Occipital lobe (tissue), 3 donors: ENCODE measurements at places on chromosomes 13 and 19. TPM values are rescaled to one million over a fixed set of nuclear protein-coding genes. Genes with fewer than 3 reads are reported as not detected.

DNA sequence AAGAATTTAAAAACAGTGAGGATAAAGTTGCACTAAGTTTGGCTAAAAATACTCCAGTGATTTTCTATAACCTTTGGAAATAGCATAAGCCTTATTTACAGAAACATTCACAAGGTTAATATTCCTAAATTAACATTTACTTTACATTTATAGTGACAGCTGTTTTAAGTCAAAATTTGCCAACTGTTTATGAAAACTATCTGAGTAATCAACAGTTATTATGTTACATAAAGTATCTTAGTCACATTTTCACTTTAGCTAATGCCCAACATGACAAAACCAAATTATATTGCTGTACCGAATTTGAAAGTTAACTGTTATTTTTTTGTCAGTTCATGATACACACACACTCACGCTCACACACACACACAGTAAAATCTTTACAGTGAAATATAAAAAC, 1.2 kb downstream of the TNFRSF19 start:
- DNase-seq, result no peak

GRCh38 chr13:79541426-79542049, 60.6 kb downstream of the NDFIP2 start:
- DNase-seq, result no peak

GRCh38 chr13:37648609-37649008, 50.0 kb upstream of the POSTN start:
- DNase-seq, result no peak

DNA sequence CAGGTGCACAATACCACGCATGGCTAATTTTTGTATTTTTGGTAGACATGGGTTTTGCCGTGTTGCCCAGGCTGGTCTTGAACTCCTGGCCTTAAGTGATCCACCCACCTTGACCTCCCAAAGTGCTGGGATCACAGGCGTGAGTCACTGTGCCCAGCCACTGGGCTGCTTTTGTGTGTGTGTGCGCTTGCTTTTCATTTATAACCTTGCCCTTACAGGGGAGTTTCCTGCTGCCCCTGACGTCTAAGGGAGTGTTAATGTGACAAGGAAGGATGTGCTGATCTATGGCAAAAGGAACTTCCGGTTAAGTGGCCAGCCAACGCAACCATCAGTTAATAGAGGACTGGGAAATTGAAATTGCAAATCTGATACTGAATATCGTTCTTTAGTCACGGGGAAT, 57.7 kb downstream of the ING1 start:
- no peak for DNase-seq

- DNase-seq, result no peak
Observed at GRCh38 chr13:79973533-79973963, 367.4 kb downstream of the SPRY2 start.

DNA sequence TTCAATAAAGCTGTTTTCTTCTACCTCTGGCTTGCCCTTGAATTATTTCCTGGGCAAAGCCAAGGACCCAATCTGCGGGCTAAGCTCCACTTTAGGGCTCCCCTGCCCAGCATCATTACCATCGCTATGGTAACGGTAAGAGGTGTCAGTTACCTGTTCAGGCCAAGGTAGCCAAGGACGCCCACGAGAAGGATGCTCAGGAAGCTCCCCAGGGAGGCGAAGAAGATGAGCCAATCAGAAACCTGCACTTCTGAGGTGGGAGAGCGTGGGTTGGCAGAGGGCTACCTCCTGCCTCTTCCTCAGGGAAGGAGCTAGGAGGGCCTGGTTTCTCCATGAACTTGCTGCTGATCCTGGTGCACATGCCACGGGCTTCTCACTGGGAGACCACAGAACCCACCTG, 24.7 kb downstream of the IL12RB1 start:
- DNase-seq, result no peak

- peak; percentile 18 for DNase-seq
Observed at GRCh38 chr13:26062853-26063444, 11.1 kb upstream of the SHISA2 start.

DNA sequence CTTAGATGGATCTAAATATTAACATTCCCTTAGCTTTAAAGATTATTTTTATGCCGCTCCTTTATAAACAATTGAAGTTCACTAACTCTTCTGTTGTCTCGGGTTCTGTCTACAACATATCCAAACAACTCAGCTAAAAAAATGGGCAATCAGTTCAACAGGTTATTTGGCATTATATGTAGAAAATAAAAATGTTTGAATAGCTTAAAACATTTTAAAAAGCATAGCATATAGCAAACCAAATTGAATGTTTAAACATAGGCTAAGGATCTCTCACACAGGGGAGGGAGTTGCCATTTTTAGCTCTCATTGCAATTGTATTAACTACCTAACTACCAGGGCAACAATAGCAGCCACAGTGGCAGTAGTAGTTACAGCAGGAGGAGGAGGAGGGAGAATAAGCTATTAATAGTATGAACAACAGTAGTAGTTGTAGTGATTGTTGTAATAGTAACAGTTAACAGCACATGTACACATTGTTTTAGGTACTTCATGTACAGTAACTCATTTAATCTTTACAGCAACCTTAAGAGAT, 404.2 kb downstream of the KCNRG start:
- no peak for DNase-seq

DNA sequence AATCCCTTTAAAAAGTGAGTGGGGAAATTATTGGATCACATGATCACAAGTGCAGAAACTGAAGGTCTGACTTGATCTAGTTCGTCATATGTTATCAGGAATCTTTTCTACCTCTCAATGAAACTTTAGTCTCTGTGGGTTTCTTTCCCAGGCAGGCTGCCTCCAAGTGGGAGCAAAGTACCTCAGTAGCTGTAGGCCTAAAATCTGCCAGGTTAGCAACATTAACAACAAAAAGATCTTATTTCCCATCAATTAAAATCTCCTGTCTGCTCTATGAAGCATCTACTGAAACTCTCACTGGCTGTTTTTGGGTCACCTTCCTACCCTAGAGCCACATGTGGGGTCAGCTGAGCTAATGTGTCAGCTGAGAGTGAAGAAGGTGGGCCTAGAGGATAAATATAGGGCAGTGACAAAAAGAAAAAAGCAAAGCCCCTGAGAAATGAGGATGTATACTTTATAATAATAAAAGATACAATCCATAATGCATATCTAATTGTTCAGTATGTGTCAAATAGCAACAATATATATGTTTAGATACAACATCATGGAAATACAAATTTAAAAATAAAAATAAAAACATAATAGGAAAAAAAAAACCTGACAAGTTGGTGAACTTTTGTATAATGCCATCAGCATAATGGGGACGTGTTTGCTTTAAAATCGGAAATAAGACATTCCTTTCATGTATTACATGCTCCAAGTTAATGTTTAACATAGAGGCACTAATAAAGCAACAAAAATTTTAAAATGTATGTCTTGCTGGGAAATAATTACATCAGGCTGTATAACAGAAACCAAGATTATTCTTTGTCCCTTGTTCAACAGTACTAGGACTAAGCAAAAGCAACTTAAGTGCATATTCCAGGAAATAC, 141.1 kb downstream of the GPC5 start:
- no peak for DNase-seq

DNA sequence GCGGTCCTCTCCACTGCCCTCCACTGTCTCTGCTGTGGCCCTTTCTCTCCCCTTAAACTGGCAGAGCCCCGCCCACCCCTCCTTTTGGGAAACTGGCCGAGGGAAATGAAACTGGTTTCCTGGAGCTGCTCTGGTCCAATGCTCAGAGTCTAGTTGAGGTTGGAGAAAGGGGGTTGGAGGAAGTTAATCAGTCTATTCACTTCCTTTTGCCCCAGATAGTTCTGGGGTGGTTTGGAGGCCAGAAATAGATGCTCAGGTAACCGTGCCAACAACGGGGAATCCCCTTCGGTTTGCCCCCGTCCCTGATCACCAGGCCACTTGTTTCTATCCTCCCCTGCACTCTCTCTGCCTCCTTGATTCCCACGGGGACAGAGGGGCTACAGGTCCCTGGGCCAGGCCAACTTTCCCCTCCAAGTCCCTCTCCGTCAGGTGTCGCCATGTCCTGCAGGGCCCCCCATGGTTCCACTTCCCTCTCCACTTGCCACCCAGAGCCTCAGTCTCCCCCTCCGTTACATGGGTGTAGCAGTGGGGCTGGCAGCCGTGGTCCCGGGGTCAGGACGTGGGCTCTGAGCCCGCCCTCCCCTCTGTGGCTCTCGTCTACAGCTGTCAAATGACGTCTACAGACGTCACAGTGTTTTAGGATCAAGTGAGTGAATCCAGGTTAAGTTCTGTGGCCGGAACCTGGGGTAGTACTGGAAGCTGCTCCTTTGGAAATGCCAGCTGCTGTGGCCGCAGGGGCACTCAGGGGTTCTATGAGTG, at the start of gene IL4I1:
Gene IL4I1, minus strand, starts transcription at position 25 of the 759 bp plus-strand sequence. CDS start 727 bp downstream, outside the sequence.
- no peak for DNase-seq

DNA sequence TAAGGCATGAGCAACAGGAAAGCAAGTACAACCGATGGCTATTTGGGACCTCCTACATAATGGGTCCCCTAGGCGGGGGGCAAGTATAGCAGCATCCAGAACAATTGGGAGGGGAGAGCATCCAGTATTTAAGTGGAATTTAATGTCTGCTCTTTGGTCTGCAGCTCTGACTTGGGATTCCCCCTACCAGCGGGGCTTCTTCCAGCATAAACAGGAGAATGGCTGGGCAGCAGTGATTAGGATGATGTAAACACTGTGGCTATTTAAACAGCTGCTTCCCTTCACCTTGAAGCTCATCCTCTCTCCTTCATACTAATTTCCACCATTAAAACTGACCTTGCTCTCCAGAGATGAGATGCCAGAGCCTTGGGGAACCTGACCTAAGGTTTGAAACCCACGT, 73.9 kb upstream of the OXGR1 start:
- no peak for DNase-seq

GRCh38 chr13:93818345-93818744, 591.7 kb downstream of the GPC6 start:
- DNase-seq, result no peak

DNA sequence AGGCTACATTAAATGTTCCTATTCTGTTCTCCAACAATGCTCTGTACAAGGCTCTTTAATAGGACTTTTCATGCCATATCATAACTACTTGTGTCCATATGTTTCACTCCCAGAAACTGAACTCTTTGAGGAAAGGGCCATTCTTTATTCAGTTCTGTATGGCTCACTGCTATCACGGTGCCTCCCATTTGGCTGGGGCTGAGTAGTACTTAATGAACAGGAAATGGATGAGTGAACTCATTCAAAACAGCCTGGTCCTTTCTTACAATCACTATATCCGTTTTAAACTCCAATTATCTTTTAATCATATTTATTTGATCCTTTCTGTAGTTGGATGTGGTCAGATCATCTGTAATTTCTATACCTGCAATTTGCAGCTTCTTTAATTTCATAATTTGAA, 410.6 kb downstream of the TBC1D4 start:
- no peak for DNase-seq

GRCh38 chr13:102198418-102199311, 203.2 kb downstream of the FGF14 start:
- no peak for DNase-seq

DNA sequence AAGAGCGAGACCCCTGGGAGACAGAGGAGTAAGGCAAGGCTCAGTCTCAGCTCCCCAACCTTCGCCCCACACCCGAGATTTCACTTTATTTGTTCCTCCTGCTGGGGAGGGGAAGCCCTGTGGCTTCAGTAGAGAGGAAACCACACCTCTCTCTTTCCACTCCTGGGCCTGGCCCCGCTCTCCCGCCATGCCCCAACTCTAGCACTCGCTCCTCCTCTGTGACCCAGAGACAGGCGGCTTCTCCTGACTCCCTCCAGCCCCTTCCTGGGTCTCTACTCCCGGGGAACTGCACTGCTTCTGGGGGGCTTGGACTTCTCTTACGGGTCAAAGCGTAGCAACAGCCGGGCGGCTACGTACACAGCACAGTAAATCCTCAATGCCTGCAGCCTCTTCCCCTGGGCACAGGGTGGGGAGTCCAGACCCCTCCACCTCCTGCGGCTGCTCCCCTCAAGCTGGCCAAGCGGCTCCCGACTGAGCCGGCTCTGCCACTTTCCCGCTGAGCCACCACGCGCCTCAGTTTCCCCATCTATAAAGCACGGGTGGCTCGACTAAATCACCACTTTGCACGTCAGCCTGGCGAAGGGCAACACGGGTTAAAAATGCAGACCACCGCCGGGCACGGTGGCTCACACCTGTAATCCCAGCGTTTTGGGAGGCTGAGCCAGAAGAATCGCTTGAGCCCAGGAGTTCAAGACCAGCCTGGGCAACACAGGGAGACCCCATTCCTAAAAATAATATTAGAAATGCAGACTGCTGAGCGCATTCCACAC, 1.4 kb downstream of the RNF126 start:
- DNase-seq, result no peak

DNA sequence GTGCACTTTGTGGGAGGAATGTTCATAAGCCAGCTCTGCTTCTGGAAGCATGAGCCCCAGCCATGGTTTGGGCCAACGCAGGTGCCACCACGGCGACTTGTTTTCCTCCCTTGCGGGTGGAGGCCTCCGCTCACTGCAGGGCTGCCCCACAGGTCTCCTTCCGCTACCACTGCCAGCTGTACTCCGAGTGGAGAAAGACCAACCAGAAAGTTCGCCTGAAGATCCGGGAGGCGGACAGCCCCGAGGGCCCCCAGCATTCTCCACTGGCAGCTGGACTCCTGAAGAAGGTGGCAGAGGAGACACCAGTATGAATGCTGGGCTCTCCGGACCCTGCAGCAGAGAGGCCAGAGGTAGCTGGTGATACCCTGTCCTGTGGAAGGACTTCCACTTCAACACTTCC, 6.5 kb upstream of the HNRNPM start:
- no peak for DNase-seq

GRCh38 chr13:45702088-45702487, at the start of gene CBY2:
Gene CBY2 (plus strand): TSS chr13:45702320. CDS start chr13:45702391, 71 bp downstream.
- DNase-seq, result no peak

- DNase-seq, result no peak
Observed at GRCh38 chr13:18954254-18954653, 227.4 kb downstream of the TUBA3C start.

GRCh38 chr19:48656840-48657474, 11.0 kb upstream of the CA11 start:
- no peak for DNase-seq

The CBY2 gene
- not detected for total RNA-seq

The ASF1B gene
- 1.4 TPM for total RNA-seq

The SPRED3 gene
- total RNA-seq, result 1.4 TPM

The RGCC gene
- total RNA-seq, result 25.7 TPM

The PPP5C gene
- total RNA-seq, result 53.0 TPM

The KIR3DL1 gene
- not detected for total RNA-seq

The SLC25A41 gene
- total RNA-seq, result 1.6 TPM

The LDLR gene
- 19.5 TPM for total RNA-seq

The KIR3DL2 gene
- not detected for total RNA-seq

The ZNF578 gene
- 28.4 TPM for total RNA-seq

The ZNF728 gene
- total RNA-seq, result 0.16 TPM

The CEACAM4 gene
- not detected for total RNA-seq

The ONECUT3 gene
- not detected for total RNA-seq

The PCDH17 gene
- total RNA-seq, result 21.1 TPM

The LSR gene
- total RNA-seq, result 3.1 TPM
